ENCODE measurements at places on chromosomes 1 and 21.

DNA sequence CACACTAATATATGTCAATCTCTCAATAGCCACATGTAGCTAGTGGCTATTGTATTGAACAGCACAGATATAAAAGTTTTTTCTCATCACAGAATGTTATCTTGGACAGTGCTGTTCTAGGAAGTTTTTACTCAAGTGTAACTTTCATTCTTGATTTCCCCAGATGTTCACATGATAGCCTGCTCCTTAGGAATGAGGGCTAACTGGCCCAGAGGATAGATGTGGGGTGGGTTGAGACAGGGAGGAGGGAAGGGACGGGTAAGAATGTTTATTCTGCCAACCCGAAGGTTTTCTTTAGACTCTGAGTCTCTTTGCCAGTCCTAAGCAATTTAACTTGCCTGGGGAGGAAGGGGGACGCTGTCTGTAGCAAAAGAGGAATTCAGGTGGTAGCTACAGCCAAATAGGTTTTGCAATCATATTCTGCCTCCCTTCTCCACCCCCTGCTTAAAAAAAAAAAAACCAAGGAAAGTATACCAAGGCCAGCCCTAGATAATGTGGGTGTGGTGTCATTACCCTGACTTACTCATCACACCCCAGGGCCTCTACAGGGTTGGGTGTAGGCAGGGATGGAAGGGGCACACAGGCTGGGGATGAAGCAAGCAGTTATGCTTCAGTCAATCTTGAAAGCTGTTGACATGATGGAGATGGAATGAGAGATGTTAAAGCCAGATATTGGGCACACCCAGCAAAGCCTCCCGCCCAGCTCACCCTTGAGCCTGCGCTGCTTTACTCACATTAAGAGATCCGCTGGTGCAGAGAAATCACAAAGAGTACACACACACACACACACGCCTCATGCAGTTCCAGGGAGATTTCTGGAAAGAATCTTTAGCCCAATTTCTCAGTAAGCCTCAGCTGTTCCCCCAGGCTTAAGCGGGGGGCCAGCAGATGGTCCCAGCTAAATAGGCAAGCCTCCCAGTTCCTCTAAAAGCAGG, 59.9 kb downstream of the PLXNA2 start:
- no peak for DNase-seq

DNA sequence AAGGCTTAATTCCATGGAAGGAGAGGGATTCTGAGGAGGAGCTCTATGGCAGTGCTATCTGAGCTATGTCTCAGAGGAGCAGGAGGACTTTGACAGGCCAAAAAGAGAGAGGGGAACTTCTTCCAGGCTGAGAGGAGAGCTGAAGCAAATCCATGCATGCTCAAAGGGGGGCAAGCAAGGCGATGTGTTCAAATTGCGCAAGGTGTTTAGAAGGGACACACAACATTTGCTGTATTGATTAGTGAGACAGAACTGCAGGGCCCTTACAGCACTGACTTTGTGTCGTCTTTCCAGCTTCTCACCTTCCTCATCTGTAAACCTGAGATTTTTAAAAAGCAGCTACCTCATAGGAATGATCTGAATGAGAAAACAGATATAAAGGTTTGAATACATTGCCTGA, 145.3 kb downstream of the DAB1 start:
- DNase-seq, result no peak

DNA sequence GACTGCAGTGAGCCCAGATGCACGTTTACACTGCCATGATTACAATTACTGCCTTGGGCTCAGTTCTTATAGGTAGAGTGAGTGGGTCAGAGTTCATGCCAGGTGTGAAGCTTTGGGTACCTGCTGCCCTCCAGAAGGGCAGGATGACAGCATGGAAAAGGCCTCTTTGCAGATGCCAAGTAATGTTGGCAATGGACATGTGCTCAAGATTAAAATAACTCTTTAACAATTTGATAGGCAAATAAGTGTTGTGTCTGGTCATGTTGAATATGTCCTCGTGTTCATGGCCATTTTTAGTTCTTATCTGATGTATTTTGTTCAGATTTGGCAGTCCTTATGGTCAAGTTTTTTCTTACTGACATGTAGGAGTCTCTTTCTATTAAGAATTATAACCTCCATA, 34.8 kb downstream of the S100B start:
- no peak for DNase-seq

DNA sequence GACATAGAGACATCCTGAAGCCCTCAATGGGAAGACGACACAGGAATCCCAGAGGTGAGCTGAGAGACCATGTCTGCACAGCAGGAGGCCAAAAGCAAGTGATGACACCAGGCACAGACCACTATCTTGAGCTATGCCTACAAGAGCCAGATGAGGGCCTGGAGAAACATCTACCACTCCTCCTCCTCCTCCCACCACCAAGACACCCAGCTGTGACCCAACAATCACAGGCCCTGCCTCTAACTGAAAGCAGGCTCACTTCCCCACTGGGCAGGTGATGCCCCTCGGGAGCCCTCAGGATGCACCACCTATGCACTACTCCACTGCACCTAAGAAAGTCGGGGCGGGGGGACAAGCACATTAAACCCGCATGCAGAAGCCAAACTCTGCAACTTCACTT, 16.5 kb downstream of the TADA1 start:
- no peak for DNase-seq

- DNase-seq, result no peak
Measured at GRCh38 chr1:80987824-80988223, 812.9 kb upstream of the ADGRL2 start.

DNA sequence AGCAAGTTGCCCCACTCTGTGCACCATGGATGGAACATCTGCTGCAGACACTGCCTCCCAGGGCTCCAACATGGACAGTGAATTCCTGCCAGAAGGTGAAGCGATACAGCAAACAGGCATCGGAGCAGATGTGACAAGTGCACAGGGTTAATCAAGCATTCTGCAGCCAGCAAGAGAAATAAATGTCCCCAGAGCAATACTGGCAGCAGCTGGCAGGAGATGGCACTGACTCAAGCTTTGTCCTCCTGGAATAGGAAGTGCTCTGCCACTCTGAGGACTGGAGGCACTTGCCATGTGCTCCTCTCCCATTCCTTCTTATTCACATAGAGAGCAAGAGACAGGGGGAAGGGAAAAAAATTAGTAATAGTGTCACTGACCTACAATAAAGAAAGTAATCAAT, 402.7 kb upstream of the DAB1 start:
- DNase-seq, result no peak

DNA sequence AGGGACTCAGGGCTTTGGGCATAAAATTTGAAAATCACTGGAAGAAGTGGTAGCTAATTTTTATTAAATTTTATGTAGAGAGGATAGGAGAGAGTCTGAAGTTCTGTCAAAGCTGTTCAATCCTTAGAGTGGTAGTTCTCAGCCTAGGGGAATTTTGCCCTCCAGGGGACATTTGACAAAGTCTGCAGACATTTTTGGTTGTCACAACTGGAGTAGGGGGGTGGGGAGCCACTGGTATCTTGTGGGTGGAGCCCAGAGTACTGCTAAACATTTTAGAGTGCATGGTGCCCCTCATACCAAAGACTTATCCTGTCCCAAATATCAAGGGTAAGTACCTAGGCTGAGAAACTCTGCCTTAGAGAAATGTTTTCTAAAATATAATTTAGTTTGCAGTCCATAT, 30.2 kb downstream of the RASAL2 start:
- DNase-seq, result no peak

DNA sequence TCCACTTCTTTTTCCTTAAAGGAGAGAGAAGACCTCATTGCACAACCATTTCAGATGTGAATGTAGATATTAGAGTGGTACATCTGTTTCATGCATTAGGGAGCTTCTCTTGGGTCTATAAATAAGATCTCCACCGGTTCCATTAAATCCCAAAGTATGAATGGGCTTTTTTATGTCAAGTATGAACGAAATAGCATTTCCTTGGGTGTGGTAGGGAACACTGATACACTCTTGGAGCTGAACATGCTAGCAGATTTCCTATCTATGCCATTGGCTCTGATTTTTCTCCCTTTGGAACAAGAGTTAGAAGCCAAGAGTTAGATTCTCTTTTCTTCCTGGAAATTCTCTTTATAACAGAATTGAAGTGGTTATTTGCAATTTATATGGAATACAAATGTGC, 245.6 kb upstream of the ADAMTS5 start:
- no peak for DNase-seq

- DNase-seq, result no peak
Measured at GRCh38 chr1:4710592-4711415, 56.4 kb downstream of the AJAP1 start.

GRCh38 chr1:167905182-167905581, 8.8 kb downstream of the ADCY10 start:
- no peak for DNase-seq

GRCh38 chr1:205442051-205442725, 13.7 kb downstream of the BLACAT1 start:
- no peak for DNase-seq

DNA sequence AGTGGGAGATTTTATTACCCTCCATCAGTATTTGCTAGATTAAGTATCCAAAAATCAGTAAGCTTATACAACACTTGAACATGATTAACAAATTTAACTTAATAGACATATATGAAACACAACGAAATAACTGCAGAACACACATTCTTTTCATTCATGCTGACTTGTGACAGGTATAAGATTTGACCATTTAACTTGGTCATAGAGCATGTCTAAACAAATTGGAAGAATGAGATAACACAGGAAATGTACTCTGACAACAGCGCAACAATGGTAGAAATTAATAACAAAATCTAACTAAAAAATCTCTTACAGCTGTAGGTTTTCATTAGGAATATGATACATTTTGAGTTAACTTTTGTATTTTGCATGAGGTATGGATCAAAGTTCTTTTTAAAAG, 62.4 kb upstream of the TTLL7 start:
- DNase-seq, result no peak

- DNase-seq, result no peak
Measured at GRCh38 chr1:106458866-106459265, 597.6 kb upstream of the PRMT6 start.

DNA sequence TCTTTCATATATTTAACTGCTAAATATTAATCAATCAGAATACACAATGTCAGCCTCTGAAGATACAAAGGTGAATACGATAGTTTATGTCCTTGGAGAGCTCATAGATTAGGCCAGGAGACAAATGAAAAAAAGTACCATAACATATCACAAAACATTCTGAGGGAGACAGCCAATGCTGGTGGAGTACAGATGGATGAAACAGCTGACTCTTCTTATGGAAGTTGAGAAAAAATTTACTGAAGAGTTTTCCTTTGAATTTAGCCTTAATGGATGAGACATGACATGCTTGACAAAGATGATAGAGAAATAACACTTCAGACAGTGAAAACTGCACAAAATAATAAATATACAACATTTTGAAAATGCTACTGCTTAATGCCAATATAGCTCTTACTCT, 193.5 kb downstream of the PDE4B start:
- no peak for DNase-seq
